Stimulated activated CD8-positive, alpha-beta memory T cell treated with anti-CD3 and anti-CD28 coated beads, Interleukin-2, amount 100 ng/mL, for 1 hour (primary cell): ENCODE measurements at places on chromosomes 1 and 21.
A peak's percentile ranks its signal among the peaks of the same experiment; 100 is the strongest.

DNA sequence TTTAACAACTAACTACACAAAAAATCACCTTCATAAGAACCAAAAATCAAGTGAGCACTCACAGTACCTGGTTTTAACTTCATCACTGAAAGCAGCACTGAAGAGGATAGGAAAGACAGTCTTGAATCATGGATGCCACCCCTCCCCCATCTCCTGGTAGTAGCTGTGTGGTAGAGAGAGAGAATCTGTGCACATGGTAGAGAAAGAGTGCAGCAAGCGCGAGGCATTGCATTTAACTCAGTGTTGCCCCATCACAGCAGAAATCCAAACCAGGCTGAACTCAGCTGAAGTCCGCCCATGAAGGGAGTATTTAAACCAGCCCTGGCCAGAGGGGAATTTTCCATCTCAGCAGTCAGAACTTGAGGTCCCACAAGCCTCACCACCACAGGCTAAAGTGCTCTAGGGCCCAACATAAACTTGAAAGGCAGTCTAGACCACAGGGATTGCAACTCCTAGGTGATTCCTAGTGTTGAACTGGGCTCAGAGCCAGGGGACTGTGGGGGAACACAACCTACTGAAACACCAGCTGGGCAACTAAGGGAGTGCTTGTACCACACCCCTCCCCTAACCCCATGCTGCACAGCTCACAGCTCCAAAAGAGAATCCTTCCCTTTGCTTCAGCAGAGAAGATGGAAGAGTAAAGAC lies 38.4 kb downstream of the VAV3 start:
- no peak for DNase-seq

DNA sequence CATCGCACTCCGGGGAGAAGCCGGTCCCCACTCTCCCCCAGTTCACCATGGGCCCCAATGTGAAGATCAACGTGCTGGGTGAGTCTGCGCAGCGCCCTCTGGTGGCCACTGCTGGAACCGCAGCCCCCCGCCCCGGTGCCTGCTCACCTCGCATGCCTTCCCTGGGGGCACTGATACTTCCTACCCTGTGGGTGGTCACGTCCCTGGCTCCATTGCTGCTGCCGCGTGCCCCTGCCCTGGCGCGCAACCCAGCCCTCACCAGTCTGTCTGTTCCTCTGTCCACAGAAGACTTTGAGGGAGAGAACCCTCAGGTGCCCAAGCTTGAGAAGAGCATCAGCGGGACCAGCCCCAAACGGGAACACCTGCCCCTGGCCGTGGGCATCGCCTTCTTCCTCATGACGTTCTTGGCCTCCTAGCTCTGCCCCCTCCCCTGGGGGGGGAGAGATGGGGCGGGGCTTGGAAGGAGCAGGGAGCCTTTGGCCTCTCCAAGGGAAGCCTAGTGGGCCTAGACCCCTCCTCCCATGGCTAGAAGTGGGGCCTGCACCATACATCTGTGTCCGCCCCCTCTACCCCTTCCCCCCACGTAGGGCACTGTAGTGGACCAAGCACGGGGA lies 7.6 kb downstream of the EFNA3 start:
- DNase-seq, result peak; percentile 68

GRCh38 chr1:75412616-75413015 lies 198.3 kb downstream of the SLC44A5 start:
- DNase-seq, result no peak

DNA sequence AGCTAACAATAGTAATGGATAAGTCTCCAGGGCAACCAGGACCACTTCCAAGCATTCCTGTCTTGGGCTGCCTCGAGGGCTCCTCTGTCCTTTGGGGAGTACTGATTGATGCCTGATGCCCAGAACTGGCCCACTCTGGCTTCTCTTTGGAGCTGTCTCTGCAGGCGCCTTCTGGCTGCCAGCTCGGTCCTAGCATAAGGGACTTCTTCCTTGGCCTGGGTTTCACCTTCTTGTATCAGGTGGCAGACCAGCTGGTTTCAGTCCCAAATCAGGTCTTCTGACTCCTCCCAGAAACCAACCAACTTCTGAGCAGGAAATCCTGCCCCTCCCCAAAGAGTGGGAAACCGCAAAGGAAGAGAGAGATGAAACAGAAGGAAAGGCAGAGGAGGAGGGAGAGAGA lies 10.6 kb downstream of the G0S2 start:
- DNase-seq, result no peak

- no peak for DNase-seq
These were observed 55.1 kb downstream of the ZBTB18 start for GRCh38 chr1:244106176-244106575.
